ENCODE measurements at places on chromosomes 16 and 17.

- no peak for DNase-seq
Observed at GRCh38 chr16:82882982-82883835, 256.4 kb downstream of the CDH13 start.

DNA sequence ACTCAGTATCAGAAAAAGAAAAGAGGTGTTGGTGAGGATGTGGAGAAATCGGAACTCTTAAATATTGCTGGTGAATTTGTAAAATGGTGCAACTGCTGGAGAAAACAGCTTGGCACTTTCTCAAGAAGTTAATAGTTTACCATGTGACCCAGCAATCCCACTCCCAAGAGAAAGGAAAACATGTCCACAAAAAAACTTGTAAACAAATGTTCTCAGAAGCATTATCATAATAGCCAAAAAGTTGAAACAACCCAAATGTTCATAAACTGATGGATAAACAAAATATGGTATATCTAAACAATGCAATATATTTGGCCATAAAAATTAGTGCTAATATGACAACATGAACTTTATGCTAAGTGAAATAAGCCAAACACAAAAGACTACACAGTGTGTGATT lies 2.6 kb upstream of the MAPK7 start:
- DNase-seq: no peak

DNA sequence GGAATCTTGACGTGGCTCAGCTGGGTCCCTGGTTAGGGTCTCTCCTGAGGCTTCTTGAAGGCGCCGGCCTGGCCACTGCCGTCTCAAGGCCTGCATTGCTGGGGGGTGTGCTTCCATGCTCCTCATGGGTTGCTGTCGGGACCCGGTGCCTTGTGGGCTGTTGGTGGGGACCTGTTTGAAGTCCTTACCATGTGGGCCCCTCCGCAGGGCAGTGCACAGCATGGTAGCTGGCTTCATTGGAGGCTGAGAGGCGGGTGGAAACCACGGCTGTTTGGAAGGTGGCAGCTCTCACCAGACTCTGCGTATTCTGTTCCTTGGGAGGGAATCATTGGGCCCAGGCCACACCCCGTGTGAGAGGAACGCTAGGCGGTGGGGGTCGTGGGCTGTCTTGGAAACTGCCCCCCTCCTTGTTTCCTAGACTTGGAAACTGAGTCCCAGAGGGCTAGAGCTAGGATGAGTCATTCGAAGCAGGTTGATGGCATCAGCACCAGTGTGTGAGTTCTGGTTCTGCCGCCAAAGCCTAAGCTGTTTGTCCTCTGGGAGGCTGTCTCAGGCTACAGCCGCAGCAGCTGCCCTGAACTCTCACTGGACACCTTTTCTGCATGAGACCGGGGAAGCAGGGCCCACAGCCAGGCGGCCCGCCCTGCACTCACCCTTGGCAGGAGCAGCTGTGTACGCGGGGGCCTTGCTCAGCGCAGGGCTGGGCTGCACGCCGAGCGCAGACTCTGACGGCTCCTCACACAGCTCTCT lies 35.2 kb downstream of the ZNF750 start:
- DNase-seq: no peak

DNA sequence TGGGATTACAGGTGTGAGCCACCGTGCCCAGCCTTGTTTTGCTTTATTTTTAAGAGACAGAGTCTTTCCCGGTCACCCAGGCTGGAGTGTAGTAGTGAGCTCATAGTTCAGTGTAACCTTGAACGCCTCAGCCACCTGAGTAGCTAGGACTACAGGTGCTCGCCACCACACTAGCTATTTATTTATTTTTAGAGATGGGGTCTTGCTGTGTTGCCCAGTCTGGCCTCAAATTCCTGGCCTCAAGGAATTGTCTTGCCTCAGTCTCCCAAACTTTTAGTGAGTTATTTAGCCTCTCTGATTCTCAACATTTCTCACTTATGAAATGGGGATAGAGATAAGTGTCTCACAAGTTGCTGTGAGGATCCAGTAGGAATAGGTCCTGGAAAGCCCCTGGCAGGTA lies 21.7 kb downstream of the FZD2 start:
- no peak for DNase-seq

GRCh38 chr17:74960570-74961342 lies 11.8 kb downstream of the HID1 start:
- DNase-seq: no peak

DNA sequence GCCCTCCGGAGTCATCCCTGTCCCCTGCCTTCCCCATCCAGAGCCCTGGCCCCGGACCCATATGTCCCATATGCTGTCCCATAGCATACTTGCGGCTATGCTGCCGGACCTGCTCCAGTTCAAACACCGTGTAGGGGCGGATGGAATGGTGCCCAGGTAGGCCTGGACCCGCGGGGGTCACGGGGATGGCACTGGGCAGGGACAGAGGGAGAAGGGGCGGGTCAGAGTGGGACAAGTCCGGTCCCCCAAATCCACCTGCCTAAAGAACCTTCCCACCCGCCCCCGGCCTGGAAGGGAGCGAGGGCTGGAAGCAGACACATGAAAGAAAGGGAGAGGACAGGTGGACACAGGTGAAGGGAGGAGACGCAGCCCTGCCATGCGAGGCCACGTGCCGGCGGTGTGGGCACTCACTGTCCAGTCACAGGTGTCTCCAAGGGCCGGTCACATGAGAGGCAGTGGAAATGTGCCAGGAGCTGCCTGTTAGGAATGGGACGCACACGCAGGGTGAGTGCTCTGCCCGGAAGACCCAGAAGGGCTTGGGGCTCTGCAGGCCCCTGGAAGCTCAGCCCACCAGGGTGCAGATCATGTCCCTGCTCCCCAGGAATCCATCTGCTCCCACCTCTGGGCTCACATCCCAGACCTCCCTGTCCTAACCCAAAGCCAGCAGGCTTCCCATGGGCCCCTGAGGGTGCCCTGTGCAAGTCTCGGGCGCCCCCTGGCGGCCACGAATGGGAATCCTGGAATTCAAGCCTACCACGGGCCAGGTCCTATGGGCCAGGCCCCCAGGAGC lies 14.0 kb downstream of the UBALD2 start:
- DNase-seq: peak; percentile 75

DNA sequence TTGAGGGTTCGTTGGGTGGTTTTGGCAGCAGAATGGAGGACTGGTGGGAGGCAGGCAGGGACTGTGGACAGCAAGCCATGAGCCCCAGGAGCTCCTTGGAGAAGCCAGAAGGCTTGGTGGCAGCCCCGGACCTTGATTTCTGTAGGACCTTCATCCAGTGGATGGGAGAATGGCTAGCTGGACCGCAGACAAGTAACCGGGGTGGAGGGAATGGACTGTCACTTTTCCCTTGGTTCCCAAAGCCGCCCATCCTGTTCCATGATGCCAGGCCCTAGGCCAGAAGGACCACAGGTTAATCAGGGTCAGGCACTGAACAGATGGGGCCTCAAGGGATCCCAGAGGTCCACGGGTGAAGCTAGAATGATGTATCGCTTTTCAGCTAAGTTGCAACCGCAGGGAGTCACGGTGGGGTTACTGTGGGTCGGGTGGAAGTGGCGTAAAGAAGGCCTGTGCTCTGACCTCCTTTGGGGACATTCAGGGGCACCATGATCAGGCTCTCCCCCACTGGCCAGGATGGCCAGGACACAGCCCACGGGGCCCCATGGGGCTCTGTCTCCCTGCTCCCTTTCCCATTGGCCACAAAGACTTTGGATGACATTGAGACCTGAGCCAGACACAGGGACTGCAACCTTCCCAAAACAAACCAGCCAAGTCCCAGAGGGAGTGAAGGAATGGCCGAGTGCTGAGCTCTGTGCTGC lies 66.9 kb upstream of the MRTFB start:
- no peak for DNase-seq

DNA sequence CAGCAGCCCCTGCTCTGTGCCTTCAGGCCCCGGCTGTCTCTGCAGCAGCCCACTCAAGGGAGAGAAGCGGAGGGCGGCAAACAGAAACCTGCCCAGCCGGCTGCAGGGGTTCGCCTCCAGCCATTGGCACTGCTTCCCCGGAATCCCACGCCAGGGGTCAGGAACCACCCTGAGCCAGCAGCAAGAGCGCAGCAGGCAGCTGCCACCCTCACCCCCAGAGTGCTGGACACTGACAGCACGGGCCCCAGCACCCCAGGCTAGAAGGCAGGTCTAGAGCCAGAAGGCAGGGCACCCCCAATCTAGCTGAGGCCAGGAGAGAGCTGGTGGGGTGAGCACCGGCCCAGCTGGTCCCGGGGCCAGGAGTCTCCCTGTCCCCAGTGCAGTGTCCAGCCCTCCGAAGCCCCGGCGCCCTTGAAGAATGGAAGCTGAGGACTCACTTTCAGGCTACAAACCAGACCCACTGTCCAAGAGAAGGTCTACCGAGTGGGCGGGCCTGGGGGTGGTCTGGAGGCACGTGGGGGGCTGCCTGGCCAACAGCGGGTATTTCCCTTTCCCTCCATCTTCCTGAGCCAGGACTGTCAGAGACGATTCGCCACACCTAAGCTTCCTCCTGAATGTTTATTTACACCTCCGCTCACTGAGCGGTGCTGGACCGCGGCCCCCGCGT lies 8.4 kb downstream of the UBALD2 start:
- DNase-seq: no peak

GRCh38 chr17:39527220-39527813 lies 66.0 kb downstream of the CDK12 start:
- no peak for DNase-seq

GRCh38 chr17:70848785-70849184 lies 679.5 kb downstream of the KCNJ2 start:
- no peak for DNase-seq

DNA sequence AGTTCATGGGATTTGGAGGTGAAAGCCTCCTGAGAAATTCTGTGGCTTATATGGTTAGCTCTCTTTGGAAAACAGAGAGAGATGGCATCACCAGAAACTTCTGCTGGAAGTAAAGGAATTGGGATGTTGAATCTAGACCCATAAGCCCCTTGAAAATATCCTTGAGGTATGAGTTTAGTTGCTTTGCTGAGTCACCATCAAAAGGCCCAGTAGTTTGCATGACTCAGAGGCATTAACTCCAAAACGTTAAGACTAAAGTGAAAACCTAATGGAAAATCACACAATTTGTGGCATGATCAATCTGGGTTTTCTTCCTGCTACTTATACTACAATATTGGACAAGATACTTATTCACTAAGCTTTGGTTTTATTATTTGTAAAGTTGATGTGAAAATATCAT lies 349.2 kb upstream of the SALL1 start:
- no peak for DNase-seq

DNA sequence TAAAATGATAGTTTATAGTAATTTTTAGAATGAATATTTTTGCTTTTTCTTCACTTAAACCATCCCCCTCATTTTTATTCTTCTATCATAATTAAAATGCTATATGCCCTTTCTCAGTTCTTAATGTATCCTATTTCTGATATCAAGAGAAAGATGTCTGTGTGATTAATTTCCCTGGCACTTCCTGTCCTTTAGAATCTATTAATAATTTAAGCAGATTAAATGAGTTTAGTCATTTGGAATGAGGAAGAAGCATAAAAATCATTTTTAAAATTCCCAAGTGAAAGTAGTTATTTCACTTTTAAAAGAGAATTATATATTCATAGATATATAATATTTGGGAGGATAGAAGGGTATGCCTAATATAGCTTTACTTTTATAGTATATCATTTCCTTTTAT lies 27.8 kb upstream of the CDR2 start:
- no peak for DNase-seq

DNA sequence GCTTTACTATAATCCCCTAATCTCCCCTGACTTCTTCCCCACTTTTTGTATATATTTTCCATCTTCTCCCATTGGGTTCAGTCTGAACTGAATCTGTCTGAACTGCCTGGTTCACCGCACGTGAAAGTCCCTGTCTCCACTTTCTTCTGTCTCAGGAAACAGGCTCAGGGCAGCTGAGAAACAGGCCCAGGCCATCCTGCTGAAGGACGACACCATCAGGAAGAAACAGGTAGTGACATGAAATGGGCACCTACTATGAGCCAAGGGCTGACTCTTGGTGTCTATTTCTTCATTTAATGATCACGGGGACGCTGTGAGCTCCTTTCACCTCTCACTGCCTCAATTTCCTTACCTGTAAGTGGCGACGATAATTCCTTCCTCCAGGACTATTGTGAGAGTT lies 90.5 kb upstream of the HSBP1 start:
- no peak for DNase-seq

GRCh38 chr16:807347-808084 lies 7.0 kb upstream of the GNG13 start:
- DNase-seq: peak; percentile 58

- no peak for DNase-seq
Observed at GRCh38 chr16:74736531-74737157, 36.0 kb upstream of the MLKL start.

GRCh38 chr16:8053437-8053836 lies 536.9 kb downstream of the TMEM114 start:
- no peak for DNase-seq

GRCh38 chr17:81242421-81243332 lies 3.6 kb downstream of the NDUFAF8 start:
- DNase-seq: no peak
